ENCODE measurements at places on chromosomes 4 and X.

GRCh38 chr4:68167706-68168105 is 38.0 kb upstream of the TMPRSS11F start:
- no peak for DNase-seq

DNA sequence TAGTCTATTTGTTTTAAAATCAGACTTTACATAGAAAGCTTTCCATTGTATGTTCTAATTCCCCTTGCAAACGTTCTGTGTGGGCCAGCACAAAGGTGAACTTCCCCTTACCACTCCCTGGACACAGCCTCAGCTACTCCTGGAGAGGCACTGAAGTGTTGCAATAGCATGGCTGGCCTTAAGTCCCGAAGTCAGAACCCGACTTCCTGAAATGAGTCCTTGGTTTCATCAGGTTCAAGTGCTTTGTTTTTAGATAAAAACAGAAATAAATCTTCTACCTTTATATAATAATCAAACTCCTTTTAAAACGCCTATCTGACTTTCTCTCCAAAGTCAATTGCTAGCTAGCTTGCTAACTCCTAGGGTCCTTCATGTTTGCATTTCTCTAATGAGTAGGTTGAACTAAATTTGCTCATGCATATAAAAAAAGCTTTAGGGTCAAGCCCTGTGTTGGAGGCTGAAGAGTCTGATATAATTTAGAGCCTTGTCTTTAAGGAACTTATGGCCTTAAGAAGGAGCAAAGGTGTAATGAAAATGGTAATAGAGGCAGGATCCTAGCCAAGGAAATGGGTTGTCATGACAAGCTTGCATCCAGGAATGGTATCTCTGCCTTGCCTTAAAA is 9.0 kb downstream of the BMP3 start:
- DNase-seq = no peak

GRCh38 chr4:15043226-15043625 is 40.9 kb downstream of the CPEB2 start:
- DNase-seq = no peak

DNA sequence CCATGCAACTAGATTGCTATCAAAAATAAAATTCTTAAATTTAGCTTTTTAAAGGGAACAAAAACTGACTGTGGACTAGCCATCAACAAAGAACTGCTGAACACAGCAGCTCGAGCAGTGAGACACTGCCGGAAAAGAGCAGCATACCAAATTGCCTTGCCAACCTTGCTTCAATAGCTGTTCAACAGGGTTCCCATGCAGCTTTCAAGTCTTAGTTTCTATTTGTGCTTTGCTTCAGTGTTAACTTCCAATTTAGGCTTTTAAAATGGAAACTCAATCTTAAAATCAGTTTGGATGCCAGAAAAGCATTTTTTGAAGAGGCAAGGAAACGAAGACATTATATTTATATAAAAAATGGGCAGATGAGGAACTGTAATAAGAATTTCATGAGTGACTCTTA is 463.4 kb upstream of the MAGEB18 start:
- no peak for DNase-seq

- no peak for DNase-seq
Measured at GRCh38 chrX:53056292-53056691, 7.7 kb downstream of the GPR173 start.
